ENCODE measurements at places on chromosomes 3 and 15.

DNA sequence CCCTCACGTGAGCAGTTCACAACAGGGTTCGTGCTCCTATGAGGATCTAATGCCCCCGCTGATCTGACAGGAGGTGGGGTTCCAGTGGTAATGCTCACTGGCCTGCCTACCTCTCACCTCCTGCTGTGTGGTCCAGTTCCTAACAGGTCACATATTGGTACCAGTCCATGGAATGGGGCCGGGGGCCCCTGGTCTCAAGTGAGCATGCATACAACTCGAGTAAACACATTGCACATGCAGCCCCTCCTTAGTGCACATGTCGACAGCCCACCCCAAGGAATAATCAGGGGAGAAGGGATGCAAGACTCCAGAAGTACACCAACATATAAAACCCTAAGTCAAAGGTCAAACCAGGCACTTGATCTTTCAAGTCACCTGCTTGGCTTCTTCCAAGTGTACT is 127.0 kb downstream of the TP63 start:
- DNase-seq = no peak

GRCh38 chr3:65334045-65334665 is 646.4 kb upstream of the ADAMTS9 start:
- DNase-seq = no peak

- no peak for DNase-seq
Measured at GRCh38 chr3:50100956-50101845, 12.5 kb downstream of the RBM5 start.

- DNase-seq = peak; percentile 93
Measured at GRCh38 chr3:182913889-182914288, 66.4 kb downstream of the DCUN1D1 start.

DNA sequence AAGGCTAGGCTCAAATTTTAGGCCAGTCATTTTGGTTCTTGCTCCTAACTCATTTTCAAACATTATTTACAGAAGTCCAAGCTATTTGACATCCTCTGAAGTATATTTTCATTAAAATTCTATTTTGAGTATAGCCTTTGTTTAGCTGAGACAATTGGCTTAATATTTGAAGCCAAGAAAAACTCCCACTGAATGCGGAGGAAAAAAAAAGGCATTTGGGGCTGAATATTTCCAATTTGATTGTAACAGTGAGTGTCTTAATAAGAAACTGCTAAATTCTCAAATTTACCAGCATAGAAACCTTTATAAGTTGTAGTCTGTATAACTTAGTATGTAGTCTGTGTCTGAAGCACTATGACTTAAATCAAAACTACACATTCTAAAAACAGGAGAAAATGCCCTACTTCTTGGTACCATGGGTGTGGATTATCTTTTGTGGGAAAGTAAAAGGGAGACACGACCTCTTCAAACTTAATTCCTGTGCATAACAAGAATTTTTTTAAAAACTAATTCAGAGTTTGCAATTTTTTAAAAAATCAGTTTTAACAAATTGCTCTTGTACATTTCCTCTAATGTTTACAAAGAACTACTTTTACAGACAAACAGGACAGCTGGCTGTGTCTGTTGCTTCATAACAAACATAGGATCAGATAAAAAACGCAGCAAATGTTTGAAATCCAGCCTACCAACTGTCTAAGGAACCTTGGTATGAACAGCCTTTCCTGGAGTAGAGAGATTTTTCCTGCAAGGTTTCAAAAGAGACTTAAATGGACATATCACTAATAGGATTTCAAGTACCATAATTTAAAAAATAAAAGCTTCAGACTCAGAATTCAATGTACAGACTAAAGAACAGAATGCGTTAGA is 52.7 kb upstream of the LMOD3 start:
- DNase-seq = no peak

DNA sequence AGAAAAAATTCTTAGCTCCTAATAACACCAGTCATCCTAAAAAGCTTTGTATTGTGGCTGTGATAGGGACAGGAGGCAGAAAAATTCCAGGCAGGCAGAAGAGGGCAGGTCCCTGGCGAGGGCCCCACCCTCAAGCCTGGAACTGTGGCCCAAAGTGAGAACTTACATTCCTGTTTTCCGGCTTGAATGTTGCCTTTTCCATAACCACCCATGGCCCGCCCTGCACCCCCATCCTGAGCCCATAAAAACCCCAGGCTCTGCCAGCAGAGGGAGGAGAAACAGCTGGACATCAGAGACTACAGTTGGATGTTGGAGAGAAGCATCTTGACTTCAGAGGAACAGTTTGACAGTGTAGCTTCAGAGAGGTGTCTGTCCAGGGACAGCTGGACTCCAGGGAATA is 37.3 kb downstream of the SLCO2A1 start:
- no peak for DNase-seq

DNA sequence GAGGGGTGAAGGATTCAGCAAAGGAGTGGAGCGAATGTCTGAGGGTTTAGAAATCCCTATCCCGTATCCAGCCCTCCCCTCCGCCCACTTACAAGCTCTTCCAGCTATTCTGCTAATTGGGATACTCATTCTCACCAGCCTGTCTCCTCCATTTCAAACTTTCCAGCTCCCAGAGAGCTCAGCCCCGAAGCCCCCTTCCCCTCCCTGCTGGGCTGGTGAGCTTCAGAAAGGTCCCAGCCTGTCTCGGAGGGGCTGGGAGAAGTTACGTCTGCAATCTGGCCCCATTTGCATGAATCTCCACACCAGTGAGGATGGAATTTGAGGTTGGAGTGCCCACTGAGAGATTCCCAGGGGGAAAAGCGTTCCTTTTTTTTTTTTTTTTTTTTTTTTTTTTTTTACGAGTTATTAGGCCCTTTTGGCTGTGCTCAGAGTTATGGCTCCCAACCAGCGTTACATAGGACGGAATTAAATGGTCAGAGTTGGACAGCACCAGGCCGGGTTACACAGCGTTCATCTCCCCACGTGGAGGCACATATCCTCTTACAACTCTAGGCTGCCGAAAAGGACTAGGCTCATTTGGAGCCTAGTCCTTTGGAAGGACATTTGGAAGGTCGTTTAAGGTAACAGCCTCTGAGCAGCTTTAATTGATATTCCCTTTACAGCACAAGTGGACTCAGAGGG is 34.6 kb downstream of the FGD5 start:
- DNase-seq = no peak

DNA sequence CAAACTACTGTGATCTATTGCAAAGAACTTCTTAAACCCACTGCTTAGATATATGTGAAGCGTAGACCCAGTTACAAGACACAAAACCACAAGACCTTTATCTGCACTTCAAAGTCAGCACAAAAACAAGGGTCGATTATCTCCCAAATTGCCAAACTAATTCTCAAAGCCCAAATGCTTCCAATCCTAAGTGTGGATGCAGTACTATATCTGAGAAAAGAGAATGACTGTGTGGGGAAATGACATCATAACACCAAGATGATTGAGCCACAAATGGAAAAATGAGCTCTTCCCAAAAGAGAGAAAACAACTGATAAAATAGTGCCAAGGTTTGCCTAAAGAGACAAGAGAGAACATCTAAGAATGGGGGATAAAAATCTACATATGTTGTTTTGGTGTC is 86.2 kb downstream of the MEIS2 start:
- DNase-seq = no peak

DNA sequence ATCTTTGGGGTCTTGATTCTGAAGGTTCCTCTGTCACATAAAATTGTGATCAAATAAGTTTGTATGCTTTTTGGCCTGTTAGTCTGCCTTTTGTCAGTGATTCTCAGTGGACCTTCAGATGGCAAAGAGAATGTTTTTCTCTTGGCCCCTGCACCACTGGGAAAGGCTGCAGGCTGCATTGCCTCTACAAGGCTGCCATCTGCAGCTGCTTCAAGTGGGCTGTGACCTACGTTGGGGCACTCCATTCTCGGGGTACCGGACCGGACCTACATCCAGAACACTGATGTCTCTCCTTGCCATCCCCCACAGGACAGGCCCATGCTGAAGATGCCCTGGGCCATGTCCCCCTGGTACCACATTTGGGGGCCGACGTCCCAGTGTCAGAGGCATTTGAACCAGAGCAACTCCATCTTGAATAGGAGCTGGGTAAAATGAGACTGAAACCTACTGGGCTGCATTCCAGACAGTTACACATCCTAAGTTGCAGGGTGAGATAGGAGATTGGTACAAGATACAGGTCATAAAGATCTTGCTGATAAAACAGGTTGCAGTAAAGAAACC is 37.5 kb upstream of the MFGE8 start:
- no peak for DNase-seq

GRCh38 chr15:81069356-81069755 is 64.7 kb upstream of the CFAP161 start:
- no peak for DNase-seq
